C1 segment of cervical spinal cord (tissue), 14 donors: ENCODE measurements at places on chromosomes 12 and 14.

- no peak for DNase-seq
These were observed 34.3 kb upstream of the GAS2L3 start for GRCh38 chr12:100539202-100539601.

DNA sequence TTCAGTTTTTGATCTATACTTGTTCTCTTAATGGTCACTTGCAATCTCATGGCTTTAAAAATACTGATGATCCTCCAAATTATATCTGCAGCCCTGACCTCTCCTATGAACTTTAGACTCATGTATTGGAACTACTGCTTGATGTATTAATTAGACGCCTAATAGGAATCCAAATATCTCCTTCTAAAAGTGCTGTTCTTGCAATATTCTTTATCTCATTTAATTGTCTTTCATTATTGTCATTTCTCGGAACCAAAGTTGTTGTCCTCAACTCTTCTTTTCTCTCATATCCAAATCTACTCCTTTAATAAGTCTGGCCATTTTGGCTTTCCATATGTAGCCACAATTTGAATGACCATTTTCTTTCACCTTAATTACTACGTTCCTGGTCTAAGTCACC lies 907.6 kb upstream of the SEL1L start:
- no peak for DNase-seq

GRCh38 chr12:116610971-116611541 lies 51.9 kb downstream of the MAP1LC3B2 start:
- no peak for DNase-seq

GRCh38 chr12:90953956-90954421 lies 987 bp downstream of the CCER1 start:
- DNase-seq, result no peak

DNA sequence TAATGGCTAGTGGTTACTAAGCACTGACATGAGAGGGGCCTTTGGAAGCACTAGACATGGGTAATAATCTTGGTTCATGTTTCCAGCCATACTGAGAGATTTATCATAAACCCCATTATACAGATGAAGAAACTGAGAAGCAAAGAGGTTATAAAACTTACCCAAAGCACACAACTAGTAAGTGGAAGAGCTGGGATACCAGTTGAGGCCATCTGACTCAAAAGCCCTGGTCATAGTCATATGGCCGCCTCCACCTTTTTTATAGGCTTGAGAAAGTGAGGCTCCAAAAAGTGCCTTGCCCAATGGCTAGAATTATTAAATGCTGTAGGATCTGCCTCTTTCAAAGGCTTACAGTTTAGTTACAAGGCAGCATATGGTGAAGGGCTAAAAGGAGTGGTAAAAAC lies 944 bp downstream of the TXNRD1 start:
- no peak for DNase-seq

GRCh38 chr14:70359076-70359424 lies 433 bp downstream of the COX16 start:
- DNase-seq, result no peak

DNA sequence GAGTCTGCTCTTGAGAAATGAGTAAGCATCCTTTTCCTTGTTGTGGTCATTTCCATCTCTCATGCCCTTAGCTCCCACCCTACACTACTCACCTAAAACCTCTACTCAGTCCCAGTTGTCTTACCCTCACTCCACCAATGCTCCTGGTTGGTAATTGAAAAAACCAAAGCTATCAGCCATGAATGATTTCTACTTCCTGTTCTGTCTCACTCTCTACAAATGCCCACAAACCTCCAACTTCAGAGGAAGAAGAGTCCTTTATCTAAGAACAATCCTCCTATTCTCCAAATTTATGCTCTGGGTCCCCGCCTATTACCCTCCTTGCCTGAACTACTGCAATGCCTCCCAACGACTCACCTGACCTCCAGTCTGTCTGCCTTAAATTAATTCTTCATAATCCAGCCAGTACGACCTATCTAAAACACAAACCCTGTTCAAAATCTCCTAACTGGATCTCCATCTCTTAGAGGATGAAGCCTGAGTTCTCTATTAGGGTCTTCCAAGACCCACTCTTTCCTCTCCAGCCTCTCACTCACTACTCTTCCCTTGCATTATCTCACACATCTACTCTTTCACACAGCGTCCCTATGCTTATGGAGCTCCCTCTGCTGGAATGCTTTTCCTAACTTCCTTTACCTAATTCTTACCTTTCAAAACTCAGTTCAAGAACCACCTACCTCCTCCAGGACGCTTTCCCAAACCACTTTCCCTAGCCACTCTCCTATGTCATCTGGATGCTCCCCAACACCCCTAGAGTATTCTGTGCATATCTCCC lies 2.2 kb downstream of the DHRS1 start:
- DNase-seq, result no peak

- peak; percentile 83 for DNase-seq
These were observed 11.3 kb upstream of the SLC38A2 start for GRCh38 chr12:46383654-46384450.

- no peak for DNase-seq
These were observed 10.7 kb downstream of the IFT81 start for GRCh38 chr12:110134691-110135411.

GRCh38 chr12:92403210-92404175 lies 257.8 kb upstream of the BTG1 start:
- no peak for DNase-seq

DNA sequence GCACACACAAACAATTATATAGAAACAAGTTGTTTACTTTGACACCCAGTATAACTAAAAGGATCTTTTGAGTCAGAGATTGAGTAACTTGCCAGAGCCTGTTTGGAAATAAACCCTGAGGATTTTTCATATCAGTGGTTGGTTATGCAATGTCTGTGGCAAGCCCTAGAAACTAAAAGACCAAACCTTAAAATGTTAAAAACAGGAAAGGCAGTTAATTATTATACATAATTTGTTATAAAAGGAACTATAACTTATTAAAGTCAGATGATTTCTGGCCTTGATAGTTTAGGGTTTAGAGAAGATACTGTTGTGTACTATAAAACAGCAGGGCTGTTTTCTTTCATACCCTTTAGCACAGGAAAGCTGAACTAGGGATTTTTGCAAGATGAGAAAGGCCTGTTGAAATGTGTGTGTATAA lies 44.1 kb downstream of the PSEN1 start:
- no peak for DNase-seq

DNA sequence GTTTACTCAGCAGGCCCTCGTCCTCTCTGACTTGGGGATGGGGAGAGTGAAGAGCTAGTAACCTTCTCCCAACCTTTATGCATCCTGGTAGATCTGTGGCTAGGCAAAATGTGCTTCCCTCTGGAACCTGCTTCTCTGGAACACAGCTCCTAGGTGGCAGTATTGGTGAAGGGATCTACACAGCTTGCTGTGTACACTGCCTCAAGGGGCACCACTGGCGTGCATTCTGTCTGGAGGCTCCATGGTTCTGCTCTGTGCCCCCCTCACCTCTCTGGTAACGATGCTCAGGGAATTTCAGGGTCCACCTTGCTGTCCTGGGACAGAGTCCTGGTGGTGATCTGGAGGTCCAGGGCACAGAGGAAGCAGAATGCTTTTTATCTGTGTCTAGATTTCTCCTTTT lies 43.5 kb upstream of the KCNA5 start:
- DNase-seq, result peak; percentile 6

DNA sequence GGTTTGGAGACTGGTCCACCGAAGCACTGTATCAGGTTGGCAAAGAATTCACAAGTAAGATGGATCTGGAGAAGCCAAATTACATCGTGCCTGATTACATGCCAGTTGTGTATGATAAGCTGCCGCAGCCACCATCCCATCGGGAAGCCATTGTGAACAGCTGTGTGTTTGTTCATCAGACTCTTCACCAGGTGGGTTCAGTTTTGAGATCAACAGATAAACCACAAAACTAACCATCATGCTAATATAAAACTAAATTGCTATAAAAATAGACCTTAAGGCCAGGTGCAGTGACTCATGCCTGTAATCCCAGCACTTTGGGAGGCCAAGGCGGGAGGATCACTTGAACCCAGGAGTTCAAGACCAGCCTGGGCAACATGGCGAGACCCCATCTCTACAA lies 58.9 kb downstream of the HSP90AA1 start:
- no peak for DNase-seq

- no peak for DNase-seq
These were observed 53.7 kb upstream of the OTOGL start for GRCh38 chr12:80045594-80045993.

- no peak for DNase-seq
These were observed 426.1 kb downstream of the SOX5 start for GRCh38 chr12:23523339-23523738.

DNA sequence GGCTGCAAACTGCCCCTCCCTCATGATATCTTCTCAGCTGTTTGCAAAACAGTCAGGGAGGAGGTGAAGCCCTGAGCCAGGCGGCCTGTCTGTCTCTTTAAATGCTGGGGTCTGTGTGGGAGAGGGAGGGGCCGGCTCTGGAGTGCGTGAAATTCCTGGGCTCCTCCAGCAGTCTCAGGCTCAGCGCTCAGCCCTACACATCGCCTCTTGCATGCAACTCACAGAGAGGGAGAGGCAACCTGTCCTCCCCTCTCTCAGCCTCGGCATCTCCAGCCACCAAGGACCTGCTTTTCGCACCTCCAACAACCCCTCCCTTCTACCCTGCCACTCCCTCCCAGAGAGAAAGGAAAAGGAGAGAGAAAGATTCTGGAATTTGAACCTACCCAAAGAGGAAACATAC lies at the start of gene NRXN3:
TSS of gene NRXN3 (plus strand) at position 171 of the 400 bp plus-strand sequence. CDS start 72,721 bp downstream, outside the sequence.
- DNase-seq, result no peak

GRCh38 chr12:21718403-21718802 lies 56.1 kb downstream of the KCNJ8 start:
- no peak for DNase-seq

DNA sequence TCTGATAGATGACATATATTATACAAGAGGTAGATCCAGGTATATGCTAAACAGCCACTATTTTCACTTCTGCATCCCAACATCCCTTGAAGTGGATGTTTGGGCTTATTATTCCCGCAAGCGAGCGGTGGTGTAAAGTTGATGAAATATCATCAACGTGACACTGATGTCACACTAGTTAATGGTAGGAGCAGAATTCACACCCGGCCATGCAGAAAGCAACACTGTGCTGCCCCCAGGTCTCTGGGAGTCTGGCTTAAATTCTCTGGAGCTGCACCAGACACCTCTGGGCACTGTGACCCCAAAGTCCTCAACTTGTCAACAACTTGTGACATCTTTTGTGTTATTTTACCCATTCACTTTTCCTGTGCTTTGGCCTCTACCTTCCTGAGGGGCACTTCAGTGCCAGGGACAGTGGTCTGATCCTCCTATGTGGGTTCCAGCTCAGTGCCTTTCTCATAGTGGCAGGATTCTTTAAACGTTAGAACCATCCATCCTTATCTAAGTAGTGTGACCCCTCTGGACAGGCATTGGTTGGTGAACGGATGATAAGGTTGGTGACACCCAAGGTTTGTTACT lies 952 bp downstream of the DRAM1 start:
- no peak for DNase-seq

- DNase-seq, result no peak
These were observed 193.9 kb downstream of the BCAT1 start for GRCh38 chr12:24754690-24755638.

DNA sequence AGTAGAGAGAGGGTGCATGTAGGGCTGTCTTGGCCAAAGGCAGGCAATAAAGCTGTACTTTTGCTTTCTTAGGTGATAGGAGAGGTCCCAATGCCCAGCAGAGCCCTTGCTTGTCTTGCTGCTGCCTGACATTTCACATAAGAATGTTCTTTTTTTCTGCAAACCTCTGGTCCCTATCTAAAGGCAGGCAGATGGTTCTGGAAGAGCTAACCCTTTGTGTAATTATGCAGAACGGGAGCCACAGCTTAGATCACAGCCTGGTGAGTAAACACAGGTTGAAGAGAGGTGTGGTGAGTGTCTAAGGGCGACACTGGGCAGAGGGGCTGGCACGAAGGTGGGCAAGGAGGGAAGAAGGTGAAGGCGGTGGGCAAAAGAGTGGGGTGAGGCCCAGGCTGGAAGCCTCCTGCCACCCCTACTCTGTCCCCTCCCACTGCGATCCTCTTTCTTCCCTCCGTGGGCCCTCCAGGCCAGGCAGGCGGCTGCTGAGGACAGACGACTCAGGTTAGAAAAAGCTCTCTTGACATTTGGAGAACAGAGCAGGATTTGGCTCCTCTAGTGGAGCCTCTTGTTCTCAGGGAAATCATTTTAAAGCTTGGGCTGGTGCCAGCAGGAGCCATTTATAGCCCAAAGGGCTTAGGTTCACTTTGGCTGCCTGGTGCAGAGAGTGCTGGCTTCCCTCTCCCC lies 42.8 kb downstream of the PRMT8 start:
- DNase-seq, result no peak

GRCh38 chr14:54776361-54777001 lies 126.1 kb downstream of the GCH1 start:
- peak; percentile 25 for DNase-seq

DNA sequence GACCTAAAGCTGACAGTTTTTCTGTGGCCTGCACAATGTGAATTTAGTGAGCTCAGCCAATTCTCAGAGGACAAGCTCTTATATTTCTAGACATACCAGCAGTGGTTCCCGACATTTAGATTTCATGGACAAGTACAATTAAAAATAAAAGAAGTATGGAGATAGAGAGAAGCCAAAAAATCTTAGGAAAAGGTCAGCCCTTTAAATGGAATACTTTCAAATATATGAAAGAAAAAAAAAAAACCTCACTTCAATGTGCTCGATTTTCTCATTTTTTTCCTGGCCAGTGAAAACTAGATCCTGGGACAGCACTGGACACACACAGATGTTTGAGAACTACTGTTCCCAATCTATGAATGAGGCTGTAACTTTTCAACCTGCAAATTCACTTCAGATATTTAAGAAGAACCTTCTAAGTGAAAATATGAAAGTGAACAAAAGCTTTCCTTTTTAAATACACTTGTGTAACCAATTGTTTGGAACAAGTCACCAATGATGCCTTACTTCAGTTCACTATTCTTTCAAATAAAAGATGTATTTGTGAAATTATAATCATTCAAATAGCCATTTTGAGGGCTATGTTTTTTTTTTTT lies 109.4 kb downstream of the SLC38A1 start:
- no peak for DNase-seq

- DNase-seq, result no peak
These were observed 126.4 kb downstream of the TMEM132C start for GRCh38 chr12:128393346-128393745.

- DNase-seq, result no peak
These were observed 12.3 kb downstream of the LRP6 start for GRCh38 chr12:12254553-12254952.

DNA sequence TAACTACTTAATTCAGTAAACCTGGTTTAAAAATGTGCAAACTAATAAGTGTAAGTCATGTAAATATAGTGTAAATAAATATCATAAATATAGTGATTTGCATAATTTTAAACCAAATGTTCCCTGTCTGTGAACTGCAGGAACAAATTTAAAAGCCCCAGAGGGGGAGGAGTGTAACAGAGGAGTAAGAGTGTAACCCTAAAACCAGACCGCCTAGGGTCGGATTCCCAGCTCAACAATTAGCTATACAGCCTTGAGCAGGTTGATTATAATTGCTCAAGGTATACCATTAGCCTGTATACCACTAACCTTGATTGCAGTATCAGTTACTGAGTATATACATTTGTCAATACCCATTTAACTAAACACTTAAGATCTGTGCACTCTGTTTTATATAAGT lies 218.4 kb downstream of the ADAMTS20 start:
- DNase-seq, result no peak

GRCh38 chr14:23121361-23121771 lies 2.3 kb upstream of the CEBPE start:
- DNase-seq, result no peak
